ENCODE measurements at places on chromosomes 5 and 9. TPM values are rescaled to one million over a fixed set of nuclear protein-coding genes. Genes with fewer than 3 reads are reported as not detected.

DNA sequence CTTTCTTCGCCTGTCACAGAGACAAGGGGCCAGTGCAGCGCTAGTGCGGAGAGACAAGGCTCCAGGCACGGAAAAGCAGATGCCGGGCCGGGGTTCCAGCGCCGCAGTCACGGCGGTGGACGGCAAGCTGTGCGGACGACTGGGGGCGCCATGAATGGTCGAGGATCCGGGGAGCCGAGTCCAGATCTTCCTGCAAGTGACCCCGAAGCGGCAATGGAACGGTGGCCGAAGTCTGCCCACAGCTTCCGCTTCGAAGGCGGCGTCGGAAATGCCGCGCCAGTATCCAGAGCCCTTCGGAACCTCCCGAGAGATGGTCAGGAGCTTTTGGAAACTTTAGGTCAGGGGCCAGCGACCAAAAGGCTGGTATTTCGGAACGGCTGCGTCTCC, 601 bp upstream of the FAF2 start:
- H3K4me1 ChIP-seq, result peaks cover 32% of the 10 kb centered on the region
- peaks cover 6% of the 10 kb centered on the region for H3K36me3 ChIP-seq
- DNase-seq, result no peak
- peak overlapping the region; percentile 98 for H3K4me3 ChIP-seq
- H3K27ac ChIP-seq, result peak overlapping the region; percentile 99

RELL2 gene
- 28.0 TPM for total RNA-seq

DNA sequence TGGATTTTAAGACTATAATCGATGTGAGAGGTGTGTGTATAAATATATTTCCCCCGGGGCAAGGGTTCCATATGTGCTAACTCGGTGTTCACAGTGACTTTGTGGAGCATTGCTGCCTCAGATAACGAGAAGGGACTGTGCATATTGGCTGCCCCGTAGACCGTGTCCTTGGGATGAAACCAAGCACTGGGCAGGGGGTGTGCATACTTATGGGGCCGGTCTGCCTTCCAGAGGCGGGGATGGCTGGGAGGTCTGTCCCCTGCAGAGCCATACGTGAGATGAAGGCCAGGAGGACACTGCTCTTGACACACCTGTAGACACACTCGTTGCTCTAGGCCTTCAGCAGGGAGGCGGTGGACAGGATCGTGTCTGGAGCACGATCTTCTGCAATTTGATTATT, 56.0 kb upstream of the ZNF354A start:
- no peak overlapping the region for H3K27ac ChIP-seq
- no peak for DNase-seq
- H3K4me3 ChIP-seq, result no peak overlapping the region
- H3K27me3 ChIP-seq, result no peaks in the 10 kb centered on the region

- H3K27ac ChIP-seq, result no peak overlapping the region
- H3K4me3 ChIP-seq, result no peak overlapping the region
- H3K27me3 ChIP-seq, result peaks cover 59% of the 10 kb centered on the region
- no peaks in the 10 kb centered on the region for H3K36me3 ChIP-seq
- H3K4me1 ChIP-seq, result peaks cover 6% of the 10 kb centered on the region
These were observed 333.4 kb upstream of the PUM3 start for GRCh38 chr9:3177146-3177761.

GRCh38 chr9:124218438-124218982, 39.2 kb upstream of the NEK6 start:
- H3K27ac ChIP-seq, result peak overlapping the region; percentile 42
- no peaks in the 10 kb centered on the region for H3K36me3 ChIP-seq
- H3K4me1 ChIP-seq, result peaks cover 55% of the 10 kb centered on the region

GRCh38 chr9:36864491-36865410, 169.3 kb downstream of the PAX5 start:
- H3K27ac ChIP-seq, result no peak overlapping the region
- H3K36me3 ChIP-seq, result no peaks in the 10 kb centered on the region
- no peaks in the 10 kb centered on the region for H3K4me1 ChIP-seq

GRCh38 chr5:180341595-180341994, 11.5 kb downstream of the GFPT2 start:
- no peak overlapping the region for H3K4me3 ChIP-seq
- no peaks in the 10 kb centered on the region for H3K4me1 ChIP-seq
- no peak for DNase-seq
- H3K27me3 ChIP-seq, result peaks cover 10% of the 10 kb centered on the region

GRCh38 chr9:109101202-109101595, 18.5 kb downstream of the TMEM245 start:
- H3K4me1 ChIP-seq, result peaks cover 54% of the 10 kb centered on the region
- peak overlapping the region; percentile 84 for H3K27ac ChIP-seq
- H3K4me3 ChIP-seq, result peak overlapping the region; percentile 55
- H3K36me3 ChIP-seq, result peaks cover 57% of the 10 kb centered on the region
- H3K27me3 ChIP-seq, result no peaks in the 10 kb centered on the region
- DNase-seq, result no peak

PNPLA7 gene
- 3.0 TPM for total RNA-seq

DNA sequence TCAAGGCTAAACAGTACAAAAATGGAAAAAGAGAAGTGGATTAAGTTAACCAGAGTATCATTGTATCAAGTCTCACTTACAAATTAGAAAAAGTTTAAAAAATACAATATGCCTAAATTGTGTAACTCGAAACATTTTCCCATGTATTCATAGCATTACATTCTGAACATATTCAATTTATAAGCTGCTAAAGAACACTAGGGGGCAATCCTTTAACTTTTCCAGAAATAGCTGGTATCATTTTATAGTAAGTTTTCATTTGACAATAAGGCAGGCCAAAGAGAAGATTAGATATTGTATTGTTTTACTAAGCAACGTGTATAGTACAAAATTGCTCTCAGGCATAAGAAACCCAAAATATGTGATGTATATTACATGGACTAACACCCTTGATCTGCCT, 234.6 kb downstream of the ADGRV1 start:
- peaks cover 8% of the 10 kb centered on the region for H3K27me3 ChIP-seq
- H3K4me1 ChIP-seq, result no peaks in the 10 kb centered on the region
- no peak overlapping the region for H3K27ac ChIP-seq

GRCh38 chr9:13160051-13160450, 119.4 kb downstream of the MPDZ start:
- no peaks in the 10 kb centered on the region for H3K4me1 ChIP-seq
- no peaks in the 10 kb centered on the region for H3K36me3 ChIP-seq
- no peak for DNase-seq
- H3K27ac ChIP-seq, result no peak overlapping the region
- H3K4me3 ChIP-seq, result no peak overlapping the region
- H3K27me3 ChIP-seq, result no peaks in the 10 kb centered on the region

MYO10 gene
- not detected for total RNA-seq

GRCh38 chr5:39801306-39801705, 376.5 kb upstream of the DAB2 start:
- no peaks in the 10 kb centered on the region for H3K36me3 ChIP-seq
- H3K4me1 ChIP-seq, result no peaks in the 10 kb centered on the region
- H3K4me3 ChIP-seq, result no peak overlapping the region
- no peak overlapping the region for H3K27ac ChIP-seq
- no peak for DNase-seq
- H3K27me3 ChIP-seq, result peaks cover 6% of the 10 kb centered on the region

- no peak for DNase-seq
- peaks cover 2% of the 10 kb centered on the region for H3K4me1 ChIP-seq
- H3K27me3 ChIP-seq, result peaks cover 75% of the 10 kb centered on the region
- no peaks in the 10 kb centered on the region for H3K36me3 ChIP-seq
- no peak overlapping the region for H3K27ac ChIP-seq
These were observed 71.2 kb downstream of the CFAP77 start for GRCh38 chr9:132481053-132481849.

DNA sequence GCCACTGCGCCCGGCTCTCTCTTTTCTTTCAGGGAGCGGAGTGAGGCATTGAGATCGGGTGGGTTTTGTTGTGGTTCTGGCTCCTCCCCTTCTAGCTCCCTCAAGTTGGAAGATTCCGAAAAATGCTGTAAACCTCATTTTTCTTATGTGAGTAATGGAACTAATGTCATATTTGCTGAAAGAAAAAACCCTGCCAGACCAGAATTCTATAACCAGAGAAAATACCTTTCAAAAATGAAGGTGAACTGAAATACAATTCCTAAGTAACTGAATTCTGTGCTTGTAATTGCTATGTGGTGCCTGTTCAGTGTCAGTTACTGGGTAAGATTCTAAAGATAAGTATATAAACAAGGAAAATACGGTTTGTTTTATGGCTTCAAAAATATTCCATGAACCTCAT, 30.9 kb upstream of the CDK20 start:
- no peaks in the 10 kb centered on the region for H3K36me3 ChIP-seq
- no peak overlapping the region for H3K27ac ChIP-seq
- H3K27me3 ChIP-seq, result peaks cover 8% of the 10 kb centered on the region
- DNase-seq, result no peak
- H3K4me3 ChIP-seq, result no peak overlapping the region
- peaks cover 3% of the 10 kb centered on the region for H3K4me1 ChIP-seq

DNA sequence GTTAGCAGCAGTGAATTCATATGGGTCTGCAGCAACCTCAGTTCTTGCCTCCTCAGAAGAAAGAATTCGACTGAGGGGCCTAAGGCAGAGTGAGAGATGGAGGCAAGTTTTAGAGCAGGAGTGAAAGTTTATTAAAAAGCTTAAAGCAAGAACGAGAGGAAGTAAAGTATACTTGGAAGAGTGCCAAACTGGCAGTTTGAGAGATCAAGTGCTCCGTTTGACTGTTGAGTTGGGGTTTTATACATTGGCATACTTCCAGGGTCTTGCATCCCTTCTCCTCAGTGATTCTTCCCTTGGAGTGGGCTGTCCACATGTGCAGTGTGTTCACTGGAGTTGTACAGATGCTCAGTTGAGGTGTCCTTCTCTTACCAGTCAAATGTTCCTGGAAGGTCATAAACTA, 203.6 kb downstream of the SPATA31D1 start:
- H3K27ac ChIP-seq, result no peak overlapping the region
- no peaks in the 10 kb centered on the region for H3K4me1 ChIP-seq
- no peak for DNase-seq
- no peaks in the 10 kb centered on the region for H3K27me3 ChIP-seq

GRCh38 chr5:127508644-127509373, 8.6 kb upstream of the PRRC1 start:
- no peaks in the 10 kb centered on the region for H3K4me1 ChIP-seq
- peaks cover 41% of the 10 kb centered on the region for H3K27me3 ChIP-seq
- DNase-seq, result no peak
- H3K36me3 ChIP-seq, result no peaks in the 10 kb centered on the region
- no peak overlapping the region for H3K27ac ChIP-seq
- no peak overlapping the region for H3K4me3 ChIP-seq

- no peak overlapping the region for H3K4me3 ChIP-seq
- peaks cover 2% of the 10 kb centered on the region for H3K4me1 ChIP-seq
- no peaks in the 10 kb centered on the region for H3K27me3 ChIP-seq
- peaks cover 17% of the 10 kb centered on the region for H3K36me3 ChIP-seq
These were observed 154.7 kb downstream of the WDR70 start for GRCh38 chr5:37533851-37534250.

DNA sequence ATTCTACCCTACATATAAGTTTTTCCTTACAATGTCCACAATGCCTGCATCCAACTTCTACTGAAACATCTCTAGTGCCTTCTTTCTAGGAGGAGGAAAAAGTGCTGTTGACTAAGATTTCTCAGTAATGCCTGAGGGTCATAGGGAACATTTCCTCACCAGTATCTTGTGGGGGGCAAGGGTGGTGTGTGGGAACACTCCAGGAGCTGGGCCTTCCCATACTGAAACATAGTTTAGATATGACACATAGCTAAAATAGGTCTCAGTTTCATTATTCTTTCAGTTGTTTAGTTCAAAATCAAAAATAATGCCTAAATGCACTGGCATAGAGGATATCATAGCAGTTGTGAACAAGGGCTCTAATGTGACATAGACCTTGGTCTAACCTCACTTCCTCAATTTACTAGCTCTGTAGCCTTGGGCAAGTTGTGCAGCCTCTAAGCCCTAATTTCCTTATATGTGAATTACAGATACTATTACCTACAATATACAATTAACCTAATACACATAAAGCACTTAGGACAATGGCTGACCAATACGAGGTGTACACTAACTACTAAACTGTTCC, 66.1 kb downstream of the HAPLN1 start:
- H3K4me3 ChIP-seq, result no peak overlapping the region
- no peaks in the 10 kb centered on the region for H3K27me3 ChIP-seq
- H3K27ac ChIP-seq, result no peak overlapping the region
- no peak for DNase-seq
- H3K4me1 ChIP-seq, result no peaks in the 10 kb centered on the region

PCDHGA5 gene
- total RNA-seq, result 0.09 TPM

DNA sequence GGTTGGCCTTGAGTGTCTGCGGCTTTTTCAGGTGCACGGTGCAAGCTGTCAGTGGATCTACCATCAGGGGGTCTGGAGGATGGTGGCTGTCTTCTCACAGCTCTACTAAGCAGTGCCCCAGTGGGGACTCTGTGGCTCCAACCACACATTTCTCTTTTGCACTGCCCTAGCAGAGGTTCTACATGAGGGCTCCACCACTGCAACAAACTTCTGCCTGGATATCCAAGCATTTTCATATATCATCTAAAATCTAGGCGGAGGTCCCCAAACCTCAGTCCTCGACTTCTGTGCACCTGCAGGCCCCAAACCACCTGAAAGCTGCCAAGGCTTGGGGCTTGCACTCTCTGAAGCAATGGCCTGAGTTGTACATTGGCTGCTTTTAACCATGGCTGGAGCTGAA, 601.5 kb downstream of the MTRR start:
- H3K4me3 ChIP-seq, result no peak overlapping the region
- H3K27ac ChIP-seq, result no peak overlapping the region
- H3K27me3 ChIP-seq, result no peaks in the 10 kb centered on the region
- no peaks in the 10 kb centered on the region for H3K4me1 ChIP-seq

DNA sequence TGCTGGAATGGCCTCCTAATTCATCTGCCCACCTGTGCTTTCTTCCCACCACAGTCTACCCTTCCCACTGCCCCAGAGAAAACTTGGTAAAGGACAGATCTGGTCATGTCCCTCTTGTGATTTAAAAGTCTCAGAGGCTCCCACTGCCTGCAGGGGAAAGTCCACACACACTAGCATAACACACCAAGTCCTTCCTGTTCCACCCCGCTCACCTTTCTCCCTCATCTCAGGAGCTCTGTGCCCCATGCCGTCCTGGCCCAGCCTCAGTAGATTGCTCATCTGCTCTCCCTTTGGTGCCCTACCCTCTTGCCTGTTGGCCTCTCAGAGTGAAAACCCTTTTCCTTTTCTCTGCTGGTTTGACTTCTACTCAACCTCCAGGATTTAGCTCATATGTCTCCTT, 111.4 kb upstream of the MAP3K1 start:
- H3K27me3 ChIP-seq, result peaks cover 33% of the 10 kb centered on the region
- no peak for DNase-seq
- H3K27ac ChIP-seq, result no peak overlapping the region
- no peaks in the 10 kb centered on the region for H3K36me3 ChIP-seq

CCNB1 gene
- 206 TPM for total RNA-seq

ATOX1 gene
- total RNA-seq, result 78.1 TPM

DNA sequence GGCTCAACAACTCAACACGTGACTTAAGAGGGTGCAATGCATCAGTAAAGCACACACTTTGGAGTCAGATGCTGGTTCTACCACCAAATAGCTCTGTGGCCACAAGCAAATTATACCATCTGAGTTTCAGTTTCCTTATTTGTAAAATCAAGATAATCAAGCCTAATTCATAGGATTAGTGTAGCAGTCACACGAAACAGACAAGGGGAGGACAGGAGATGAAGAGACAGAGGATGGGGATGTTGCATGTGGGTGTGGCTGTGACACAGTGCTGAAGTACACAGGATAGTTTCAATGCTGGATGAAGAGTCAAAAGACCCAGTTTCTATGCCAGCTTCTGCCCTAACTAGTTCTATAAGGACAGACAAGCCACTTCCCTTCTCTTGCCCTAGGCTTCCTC, 60.2 kb downstream of the SPOCK1 start:
- peaks cover 5% of the 10 kb centered on the region for H3K4me1 ChIP-seq
- H3K36me3 ChIP-seq, result no peaks in the 10 kb centered on the region
- no peak for DNase-seq
